CD4-positive, alpha-beta T cell (primary cell): ENCODE measurements at places on chromosomes 1 and 21. TPM values are rescaled to one million over a fixed set of nuclear protein-coding genes. Genes with fewer than 3 reads are reported as not detected.

PTPN14 gene
- total RNA-seq: 0.03 TPM

EXTL1 gene
- total RNA-seq: not detected

DNA sequence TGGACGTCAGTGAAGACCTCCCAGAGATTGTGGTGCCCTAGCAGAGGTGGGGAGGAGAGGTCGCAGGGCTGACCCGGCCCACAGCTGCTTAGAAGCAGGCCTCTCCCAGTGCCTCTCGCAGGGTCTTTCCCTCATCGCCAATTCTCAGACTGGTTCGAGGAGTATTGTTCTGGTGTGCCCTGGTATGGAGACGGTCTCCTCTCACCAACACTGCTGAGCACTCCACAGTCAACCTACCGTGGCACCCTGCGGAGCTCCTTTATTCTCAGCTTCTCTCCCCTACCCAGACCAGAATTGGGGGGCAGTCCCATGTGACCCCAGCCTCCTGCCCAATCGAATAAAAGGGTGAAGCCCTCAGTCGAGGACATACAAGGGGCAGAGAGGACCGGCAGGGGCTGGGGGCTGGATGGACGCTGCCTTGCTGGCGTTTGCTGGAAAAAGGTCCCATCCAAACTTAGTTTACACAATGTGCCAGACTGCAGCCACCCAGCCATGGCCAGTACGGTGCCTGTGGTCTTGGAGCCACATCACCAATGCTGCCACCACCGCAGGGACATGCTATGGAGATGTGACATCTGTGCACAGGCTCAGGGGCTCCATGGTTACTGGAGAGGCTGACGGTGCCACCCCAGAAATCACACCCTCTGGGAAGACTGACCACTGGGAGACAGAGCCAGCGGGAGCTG, 80.8 kb downstream of the STUM start:
- no peak overlapping the region for H3K27ac ChIP-seq
- peaks cover 35% of the 10 kb centered on the region for H3K36me3 ChIP-seq
- no peaks in the 10 kb centered on the region for H3K27me3 ChIP-seq
- DNase-seq: no peak
- no peak overlapping the region for H3K4me3 ChIP-seq
- H3K4me1 ChIP-seq: peaks cover 35% of the 10 kb centered on the region

DNA sequence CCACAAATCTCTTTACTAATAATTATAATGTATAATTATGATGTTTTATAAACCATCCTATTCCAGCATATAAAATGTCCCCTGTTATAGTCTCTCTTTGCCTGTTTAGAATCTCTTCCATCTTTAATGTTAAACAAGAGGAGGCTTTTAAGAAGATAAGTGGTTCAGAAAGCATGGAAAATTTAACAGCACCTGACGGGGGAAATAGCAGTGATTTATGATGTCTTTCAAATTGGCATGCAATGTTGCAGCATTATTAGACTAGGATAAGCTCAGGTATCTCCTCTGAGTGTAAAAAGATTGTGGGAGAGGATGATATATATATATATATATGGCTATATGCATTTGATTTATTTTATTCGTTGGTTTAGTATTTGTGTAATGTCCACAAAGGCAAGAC, 24.4 kb downstream of the GIPC2 start:
- no peaks in the 10 kb centered on the region for H3K27me3 ChIP-seq
- no peak overlapping the region for H3K4me3 ChIP-seq
- no peaks in the 10 kb centered on the region for H3K36me3 ChIP-seq
- no peak for DNase-seq

WLS gene
- total RNA-seq: 0.52 TPM

- no peak overlapping the region for H3K27ac ChIP-seq
- no peaks in the 10 kb centered on the region for H3K4me1 ChIP-seq
- H3K27me3 ChIP-seq: no peaks in the 10 kb centered on the region
- DNase-seq: no peak
- no peaks in the 10 kb centered on the region for H3K36me3 ChIP-seq
- H3K4me3 ChIP-seq: no peak overlapping the region
These were observed 52.7 kb downstream of the SCCPDH start for GRCh38 chr1:246776923-246777322.

GRCh38 chr1:171296897-171297296, 17.1 kb upstream of the FMO4 start:
- DNase-seq: no peak
- H3K27ac ChIP-seq: no peak overlapping the region

CALML6 gene
- 0.47 TPM for total RNA-seq
